Effector memory CD8-positive, alpha-beta T cell (primary cell): ENCODE measurements at places on chromosomes 6 and 20.

DNA sequence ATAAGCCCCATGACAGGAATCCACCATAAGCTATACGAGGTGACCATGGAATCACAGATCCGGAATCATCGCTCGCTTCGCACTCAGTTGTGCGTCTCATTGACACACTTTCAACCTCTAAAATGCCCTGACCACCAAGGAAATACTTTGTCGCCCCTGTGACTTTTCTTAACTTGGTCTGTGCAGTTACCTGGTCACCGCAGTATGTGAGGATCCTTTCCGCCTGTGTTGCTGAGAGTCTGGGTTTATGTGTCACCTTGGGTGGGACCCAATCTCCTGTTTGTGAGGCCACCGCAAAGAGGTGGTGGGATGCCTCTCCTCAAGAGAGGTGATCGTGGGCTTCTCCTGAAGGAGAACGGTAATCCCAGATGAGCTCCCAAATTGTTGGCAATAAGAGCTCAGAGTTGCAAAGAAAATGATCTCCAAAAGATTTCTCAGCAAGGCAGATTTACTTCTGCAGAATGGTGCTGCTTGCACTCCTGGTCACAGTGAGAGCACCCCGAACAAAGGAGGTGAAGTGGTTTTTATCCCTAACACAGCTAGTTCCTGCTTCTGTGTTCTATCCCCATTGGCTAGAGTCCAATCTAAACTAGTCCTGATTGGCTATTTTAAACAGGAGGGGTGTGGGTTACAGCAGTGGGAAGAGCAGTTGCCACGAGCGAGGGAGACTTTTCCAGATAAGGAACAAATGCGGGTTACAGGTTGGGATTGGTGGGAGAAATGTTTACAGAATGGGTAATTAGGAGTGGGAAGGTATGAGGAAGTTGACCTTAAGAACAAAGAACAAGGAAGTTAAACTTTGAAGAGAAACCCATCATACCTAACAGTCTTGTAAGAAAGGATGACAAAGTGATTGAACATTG lies 9.1 kb upstream of the ZNFX1 start:
- DNase-seq, result no peak

DNA sequence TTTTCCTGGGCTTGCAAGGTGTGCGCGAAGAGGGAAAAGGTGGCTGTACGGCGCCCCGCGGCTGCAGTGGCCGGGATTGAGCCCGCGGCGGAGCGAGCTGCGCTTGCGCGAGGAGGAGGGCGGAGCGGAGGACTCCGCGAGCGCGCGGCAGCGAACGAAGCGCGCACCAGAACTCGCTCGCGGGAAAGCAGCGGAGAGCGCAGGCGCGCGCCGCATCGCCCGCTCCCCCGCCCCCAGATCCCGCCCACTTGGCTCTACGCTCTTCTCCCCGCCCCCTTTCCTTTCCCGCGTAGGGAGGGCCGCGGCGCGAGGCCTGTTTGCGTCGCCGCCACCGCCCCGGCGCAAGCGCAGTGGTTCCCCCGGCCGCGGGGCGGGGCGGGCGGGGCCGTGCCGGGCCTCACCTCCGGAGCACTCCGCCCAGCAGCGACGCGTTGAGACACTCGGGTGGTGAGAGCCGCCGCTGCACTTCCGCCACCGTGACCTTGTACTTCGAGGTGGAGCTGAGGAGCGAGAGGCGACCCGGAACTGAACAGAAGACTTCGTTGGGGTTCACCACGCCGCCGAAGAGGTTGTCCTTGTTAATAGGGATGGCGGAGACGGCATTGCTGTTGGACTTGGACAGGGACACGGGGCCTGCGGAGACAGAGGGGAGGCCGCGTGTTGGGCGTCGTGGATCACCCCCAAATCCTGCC lies 10.6 kb downstream of the TFAP2A start:
- peak; percentile 71 for DNase-seq

- DNase-seq, result no peak
These were observed 153.6 kb upstream of the SIM1 start for GRCh38 chr6:100618351-100618671.

DNA sequence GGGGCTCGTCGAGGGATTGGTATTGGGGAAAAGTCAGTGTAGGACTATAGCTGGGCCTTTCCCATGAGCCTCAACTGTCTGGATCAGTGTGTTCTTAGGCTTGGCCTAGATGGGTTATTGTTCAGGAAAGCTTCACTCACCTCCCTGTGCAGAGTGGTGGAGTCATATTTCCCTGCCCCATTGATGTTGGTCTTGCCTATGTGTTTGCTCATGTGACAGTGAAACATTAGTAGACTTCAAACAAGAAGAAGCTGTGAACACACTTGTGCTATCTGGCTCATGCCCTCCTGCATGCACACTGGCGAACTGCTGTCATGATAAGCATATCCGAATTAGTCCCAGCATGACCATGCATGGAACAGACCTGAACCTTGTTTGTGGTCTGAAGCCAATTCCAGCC lies 171.1 kb downstream of the DHX35 start:
- no peak for DNase-seq

GRCh38 chr20:20412750-20413149 lies 44.8 kb downstream of the INSM1 start:
- no peak for DNase-seq

- DNase-seq, result no peak
These were observed 682 bp upstream of the CHD6 start for GRCh38 chr20:41618807-41619311.
